GM12892 (cell line): ENCODE measurements at places on chromosomes 12 and 14.

DNA sequence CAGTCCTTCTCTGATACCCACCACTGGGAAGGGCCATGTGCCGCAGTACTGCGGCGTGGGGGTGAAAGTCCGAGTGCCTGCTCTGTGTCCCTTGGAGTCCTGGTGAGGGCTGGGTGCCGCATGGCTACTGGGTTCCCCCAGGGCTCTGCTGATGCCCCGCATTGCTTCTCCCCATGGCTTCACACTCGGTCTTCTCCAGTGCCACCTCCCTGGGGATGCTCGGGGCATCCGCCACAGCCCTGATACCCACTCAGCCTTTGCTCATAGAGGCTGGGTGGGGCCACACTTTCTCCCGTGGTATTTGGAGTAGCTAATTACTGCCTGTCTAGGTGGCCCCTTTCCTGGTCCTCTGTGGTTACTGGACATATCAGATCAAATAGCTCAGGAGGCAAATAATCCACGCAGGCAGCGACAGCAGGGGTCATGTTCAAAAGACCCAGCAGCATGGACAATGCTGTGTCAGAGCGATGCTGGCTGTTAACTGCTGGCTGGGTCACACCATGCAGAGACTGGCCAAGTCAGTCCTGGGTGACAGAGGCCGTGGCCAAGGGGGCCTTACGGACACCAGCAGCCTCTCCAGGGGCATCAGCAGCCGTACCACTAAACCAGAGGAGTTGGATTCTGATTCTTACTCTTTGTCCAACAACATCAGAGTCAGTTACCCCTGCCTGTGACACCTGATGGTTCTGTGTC, 106.5 kb downstream of the ADGRD1 start:
- DNase-seq, result no peak

DNA sequence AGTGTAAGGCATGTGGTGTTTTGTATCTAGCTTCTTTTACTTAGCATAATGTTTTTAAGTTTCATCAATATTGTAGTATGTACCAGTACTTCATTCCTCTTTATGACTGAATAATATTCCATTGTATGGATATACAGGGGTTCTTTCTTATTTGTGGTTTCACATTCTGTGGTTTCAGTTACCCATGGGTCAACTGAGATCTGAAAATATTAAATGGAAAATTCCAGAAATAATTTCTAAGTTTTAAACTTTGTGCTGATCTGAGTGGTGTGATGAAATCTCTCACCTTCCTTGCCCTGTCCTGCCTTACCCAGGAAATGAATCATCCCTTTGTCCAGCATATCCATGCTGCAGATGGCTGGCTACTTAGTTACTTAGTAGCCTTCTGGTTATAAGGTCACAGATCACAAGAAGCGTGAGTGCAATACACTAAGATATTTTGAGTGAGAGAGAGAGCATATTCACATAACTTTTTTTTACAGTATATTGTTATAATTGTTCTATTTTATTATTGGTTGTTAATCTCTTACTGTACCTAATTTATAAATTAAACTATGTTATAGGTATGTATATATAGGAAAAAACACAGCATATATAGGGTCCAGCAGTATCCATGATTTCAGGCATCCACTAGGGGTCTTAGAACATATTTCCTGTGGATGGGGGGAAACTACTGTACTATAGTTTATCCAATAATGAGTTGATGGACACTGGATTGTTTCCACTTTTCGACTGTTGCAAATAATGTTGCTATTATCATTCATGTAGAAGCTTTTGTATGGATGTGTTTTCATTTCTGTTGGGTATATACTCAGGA, 59.6 kb upstream of the LRTM2 start:
- no peak for DNase-seq

DNA sequence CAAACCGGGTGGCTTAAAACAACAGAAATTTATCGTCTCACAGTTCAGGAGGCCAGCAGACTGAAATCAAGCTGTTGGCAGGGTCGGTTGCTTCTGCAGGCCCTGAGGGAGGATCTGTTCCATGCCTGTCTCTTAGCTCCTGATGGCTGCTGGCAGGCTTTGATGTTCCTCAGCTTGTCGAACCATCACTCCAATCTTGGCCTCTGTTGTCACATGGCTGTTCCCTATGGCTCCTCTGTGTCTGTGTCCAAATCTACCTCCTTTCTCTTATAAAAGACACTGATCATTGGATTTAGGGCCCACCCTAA, 14.0 kb downstream of the NFATC4 start:
- no peak for DNase-seq

DNA sequence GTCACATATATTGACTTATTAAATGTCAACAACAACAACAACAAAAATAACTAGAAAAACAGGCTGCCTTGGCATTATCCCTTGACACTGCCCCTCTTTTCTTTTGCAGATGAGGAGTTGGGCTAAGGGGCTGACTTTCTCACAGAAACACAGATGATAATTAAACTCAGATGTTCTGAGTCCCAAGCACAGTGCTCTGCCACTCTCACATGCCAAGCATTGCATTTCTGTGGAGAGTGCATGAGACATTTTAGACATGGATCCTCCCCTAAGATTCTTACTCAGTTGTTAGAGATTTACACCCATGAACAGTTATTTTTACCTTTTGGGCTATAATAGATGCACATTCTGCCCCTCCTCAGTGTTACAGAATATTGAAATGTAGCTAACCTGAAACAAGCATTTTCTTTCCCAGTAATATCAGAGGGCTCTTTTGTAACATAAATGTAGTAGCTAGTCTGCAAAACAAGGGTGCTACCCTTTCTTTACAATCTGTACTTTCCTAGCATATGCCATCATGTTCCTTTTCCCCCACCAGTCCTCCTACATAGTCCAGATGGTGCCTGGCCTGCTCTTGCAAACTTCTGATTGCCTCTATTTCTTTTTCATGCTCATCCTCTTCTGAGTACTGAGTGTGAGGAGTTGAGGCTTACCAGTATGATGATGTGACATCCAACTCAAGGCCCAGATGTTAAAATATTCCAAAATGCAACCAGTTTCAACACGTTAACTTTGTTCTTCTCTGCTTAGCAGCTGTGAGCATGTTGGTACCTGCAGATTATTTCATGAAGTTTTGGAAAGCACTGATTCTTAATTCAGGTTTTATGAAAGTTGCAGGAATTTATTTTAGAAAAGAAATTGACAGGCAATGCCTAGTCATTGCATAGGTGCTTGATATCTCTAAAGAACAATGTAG, 125.0 kb upstream of the ATP2B1 start:
- DNase-seq, result no peak

GRCh38 chr12:112350593-112351592, 31.3 kb downstream of the HECTD4 start:
- DNase-seq, result no peak

DNA sequence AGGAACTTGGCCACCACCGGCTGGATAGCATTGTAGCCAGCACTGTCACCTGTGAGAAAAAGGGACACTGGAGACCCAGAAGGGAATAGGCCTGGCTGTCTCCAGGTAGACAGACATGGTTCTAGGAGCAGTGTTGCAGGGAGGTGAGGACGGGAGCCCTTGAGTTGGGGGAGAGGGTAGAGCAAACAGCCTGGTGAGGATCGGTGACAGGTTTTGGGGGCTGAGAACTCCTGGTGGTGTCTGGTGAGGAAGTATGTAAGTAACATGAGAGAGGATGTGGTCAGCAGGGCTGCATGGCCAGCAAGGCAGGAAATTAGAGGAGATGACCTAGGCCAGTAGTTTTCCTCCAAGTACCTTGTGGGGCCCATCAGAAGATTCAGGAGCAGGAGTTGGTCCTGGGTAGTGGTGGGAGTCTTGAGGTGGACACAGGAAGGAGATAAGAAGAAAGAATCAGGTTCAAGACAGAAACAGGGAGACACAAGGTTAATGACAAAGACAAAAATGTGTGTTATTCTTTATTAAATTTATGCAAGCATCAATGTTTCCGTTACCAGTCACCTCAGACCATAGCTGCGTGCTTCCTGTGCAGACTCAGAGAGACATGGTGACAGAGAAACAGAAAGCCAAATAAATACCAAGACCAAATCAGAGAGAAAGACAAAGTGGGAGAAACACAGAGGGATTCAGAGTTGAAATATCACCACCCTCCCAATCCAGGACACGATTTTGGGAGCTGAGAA, at the start of gene ARHGAP9:
TSS of gene ARHGAP9 (minus strand) at position 491 of the 740 bp plus-strand sequence. CDS start at position 31, 460 bp downstream.
- no peak for DNase-seq

- DNase-seq, result no peak
Measured at GRCh38 chr12:6332459-6332858, 9.4 kb downstream of the TNFRSF1A start.

DNA sequence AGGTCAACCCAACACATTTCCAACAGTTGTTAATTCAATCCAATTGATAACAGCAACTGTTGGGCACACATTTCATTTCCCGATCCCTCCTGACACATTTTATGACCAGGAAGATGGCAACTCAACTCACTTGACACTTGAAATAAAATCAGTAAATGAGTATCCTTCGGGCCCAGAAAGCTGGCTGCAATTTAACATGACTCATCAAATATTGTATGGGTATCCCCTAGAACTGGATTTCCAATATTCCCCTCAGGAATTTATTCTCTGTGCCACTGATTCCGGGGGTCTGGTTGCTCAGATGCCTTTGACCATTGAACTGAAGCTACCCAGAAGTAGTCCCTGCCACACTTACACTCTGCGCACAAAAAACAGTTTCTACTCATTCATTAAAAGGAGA, 42.1 kb downstream of the INTS13 start:
- no peak for DNase-seq

DNA sequence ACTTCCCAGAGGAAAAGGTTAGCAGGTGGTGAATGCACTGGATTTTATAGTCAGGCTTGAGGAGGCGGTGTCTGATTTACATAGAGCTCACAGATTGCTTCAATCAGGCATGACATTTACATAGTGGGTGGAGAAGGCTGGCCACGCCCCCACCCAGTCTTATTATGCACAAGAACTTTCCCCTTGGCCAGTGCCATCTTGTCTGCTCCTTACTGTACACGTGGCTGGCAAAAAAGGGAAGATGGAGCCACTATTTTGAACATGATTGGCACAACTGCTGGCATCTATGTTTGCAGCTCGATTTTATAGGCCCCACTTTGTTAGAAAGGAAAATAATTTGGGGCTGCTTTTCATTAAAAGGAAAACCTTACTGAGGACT, 10.9 kb upstream of the LGMN start:
- DNase-seq, result no peak

DNA sequence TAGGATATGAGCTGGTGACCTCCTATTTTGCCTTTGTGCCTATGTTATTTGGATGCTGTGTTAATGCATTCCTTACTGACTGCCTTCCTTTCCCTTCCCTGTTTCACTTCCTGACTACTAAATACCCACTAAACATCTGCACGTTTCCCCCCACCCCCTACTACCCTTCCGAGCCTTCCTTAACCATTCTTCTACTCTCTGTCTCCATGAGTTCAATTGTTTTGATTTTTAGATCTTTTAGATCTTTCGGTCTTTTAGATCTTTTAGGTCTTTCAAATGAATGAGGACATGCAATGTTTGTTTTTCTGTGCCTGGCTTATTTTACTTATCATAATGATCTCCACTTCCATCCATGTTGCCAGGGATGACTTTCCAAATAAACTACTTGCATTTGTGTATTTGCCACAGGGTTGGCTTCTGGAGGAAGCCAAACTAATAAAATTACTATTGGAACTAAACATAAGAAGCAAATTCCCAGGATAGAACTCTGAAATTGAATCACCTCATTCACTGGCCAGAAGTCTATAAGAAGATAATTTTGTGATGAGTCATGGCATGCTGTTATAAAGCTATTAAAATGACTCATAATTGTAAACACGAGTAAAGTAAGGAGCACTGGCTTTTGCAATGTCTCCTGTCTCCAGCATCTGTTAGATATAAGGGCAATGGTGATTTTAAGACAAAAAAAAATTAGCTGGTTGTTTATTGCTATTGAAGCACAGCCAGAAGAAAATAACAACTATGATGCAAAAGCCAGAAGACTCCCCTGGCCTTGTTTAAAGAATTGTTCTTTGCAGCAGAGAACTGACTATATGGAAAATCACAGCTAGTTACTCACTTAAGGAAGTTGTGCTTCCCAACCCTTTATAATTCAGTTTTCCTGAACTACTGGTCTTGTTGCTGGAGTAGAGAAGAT, 586.3 kb downstream of the LRFN5 start:
- no peak for DNase-seq

DNA sequence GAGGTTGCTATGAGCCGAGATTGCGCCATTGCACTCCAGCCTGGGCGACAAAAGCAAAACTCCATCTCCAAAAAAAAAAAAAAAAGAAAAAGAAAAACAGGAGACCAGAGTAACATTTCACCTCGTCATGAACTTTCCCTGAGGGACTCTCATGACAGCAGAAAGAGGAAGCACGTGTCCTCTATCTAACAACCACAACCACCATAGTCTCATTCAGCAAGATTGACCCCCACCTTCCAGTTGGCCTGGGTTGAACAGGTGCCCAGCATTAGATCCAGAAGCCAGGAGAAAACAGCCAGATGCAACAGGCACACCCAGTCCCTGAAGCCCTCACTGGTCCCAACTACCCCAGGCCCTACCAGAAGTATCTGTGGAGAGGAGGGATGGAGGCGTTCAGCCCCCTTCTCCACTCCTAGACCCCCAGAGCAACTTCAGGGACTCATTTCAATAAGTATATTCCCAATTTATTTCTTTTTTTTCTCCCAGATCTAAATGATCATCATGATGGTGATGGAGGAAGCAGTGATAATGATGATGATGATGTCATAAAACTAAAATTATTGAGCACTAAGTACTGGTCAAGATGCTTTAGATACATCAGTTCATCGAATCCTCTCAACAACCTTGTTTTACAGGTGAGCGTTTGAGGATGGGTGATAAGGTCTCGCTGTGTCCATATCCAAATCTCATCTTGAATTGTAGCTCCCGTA, 235.0 kb downstream of the EFCAB11 start:
- DNase-seq, result no peak

DNA sequence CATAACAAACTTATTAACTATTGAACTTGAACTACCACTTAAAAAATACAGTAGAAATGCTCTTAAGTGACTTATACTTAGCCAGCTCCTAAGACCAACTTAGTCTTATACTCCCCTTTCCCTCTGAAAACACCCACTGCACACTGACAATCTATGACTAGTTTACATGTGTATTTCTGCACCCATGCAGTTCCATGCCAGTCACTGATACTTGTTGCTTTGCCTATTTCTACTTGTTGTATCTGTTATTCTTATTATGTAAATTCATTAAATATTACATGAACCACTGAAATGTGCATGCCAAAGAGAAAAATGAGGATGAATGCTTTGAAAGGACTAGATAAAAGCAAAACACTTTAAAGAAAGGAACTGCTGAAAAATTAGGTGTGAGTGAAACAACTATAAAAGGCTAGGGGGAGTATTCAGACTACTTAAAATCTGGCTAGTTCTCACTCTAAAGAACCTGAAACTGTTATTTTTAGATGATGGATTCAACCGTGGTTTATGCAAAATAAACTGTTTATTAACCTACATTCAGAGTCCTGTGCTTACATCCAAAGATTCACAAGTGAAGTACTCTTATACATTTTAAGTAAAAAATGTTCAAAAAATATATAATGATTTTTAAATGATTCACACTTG, 74.7 kb downstream of the RPS6KA5 start:
- DNase-seq, result no peak
